A549 treated with RU486 at 1 μM for 4 hours (cell line): ENCODE measurements at places on chromosomes 16 and 17. TPM values are rescaled to one million over a fixed set of nuclear protein-coding genes. Genes with fewer than 3 reads are reported as not detected.

ACSM5 gene
- not detected in 5 replicates for total RNA-seq

CCL8 gene
- not detected in 5 replicates for total RNA-seq

MRPL58 gene
- 76.3 to 88.4 TPM (median 82.0 TPM) in 5 replicates for total RNA-seq

TP53TG3B gene
- 0.28 to 0.31 TPM in 2 of 5 replicates, not detected in the others for total RNA-seq

TBC1D3G gene
- 0.07 TPM in 1 of 5 replicates, not detected in the others for total RNA-seq

HP gene
- not detected in 5 replicates for total RNA-seq

C16orf92 gene
- not detected in 5 replicates for total RNA-seq

KRTAP2-3 gene
- not detected in 5 replicates for total RNA-seq
